ENCODE measurements at places on chromosomes 3 and 15.

- DNase-seq, result no peak
These were observed 68.0 kb upstream of the CMTM7 start for GRCh38 chr3:32323604-32324003.

- no peak for DNase-seq
These were observed 10.4 kb downstream of the TEX264 start for GRCh38 chr3:51681453-51681852.

- DNase-seq, result no peak
These were observed 76.6 kb upstream of the PTX3 start for GRCh38 chr3:157360044-157360443.

- no peak for DNase-seq
These were observed 22.6 kb downstream of the RAB7A start for GRCh38 chr3:128748557-128748956.

GRCh38 chr3:2771741-2772140 lies 338.4 kb downstream of the IL5RA start:
- no peak for DNase-seq

DNA sequence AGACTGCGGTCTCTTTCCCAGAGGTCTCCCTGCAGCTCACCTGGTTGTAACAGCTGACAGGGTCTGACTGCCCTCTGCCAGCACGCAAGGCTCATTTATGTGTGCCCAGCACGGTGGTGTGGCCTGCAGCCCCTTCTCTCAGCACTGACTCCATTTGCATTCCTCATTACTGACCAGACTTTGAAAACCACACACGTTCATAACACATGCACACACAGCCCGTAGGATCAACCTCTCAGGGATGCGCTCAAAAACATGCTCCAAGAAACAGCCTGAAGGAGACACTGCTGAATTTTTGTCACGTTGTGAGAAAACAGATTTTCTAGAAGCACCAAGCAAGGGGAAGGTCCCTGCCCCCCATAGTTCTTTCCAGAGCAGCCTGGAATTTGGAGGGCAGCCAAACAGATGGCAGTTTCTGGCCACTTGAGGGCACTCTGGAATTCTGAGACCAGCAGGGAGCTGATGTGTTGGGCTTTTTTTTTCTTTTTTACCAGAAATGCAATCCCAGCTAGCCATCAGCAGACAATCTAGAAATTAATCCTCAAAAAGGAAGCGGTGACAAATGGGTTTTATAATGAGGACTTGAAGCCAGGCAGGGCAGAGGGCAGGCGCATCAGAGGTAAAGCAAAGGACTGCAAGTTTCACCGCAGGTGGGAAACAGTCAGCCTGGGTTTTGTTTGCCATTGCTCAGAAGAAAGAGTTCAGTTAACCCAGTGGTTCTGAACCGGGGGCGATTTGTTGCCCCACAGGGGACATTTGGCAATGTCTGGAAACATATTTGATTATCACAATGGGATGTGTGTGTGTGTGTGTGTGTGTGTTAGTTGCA lies 170.5 kb upstream of the PROK2 start:
- DNase-seq, result no peak

DNA sequence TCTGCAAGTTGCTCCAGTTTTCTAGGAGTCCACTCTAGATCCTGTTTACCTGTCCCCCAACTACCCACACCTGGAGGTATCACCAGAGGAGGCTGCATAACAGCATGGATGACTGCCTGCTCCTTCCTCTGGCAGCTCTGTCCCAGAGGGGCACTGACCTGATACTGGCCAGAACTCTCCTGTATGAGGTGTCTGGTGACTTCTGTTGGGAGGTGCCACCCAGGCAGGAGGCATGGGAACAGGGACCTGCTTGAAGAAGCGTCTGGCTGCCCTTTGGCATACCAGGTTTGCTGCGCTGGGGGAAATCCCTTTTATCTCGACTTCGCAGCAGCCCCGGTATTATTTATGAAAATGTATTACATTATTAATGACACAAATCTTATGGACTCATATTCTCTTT lies 1163.6 kb downstream of the NSUN3 start:
- DNase-seq, result no peak

- no peak for DNase-seq
These were observed 36.7 kb downstream of the HMCES start for GRCh38 chr3:129315223-129315997.

GRCh38 chr3:151290673-151291072 lies 12.3 kb upstream of the P2RY14 start:
- DNase-seq, result no peak

GRCh38 chr3:16122661-16123060 lies 51.8 kb upstream of the GALNT15 start:
- DNase-seq, result no peak

DNA sequence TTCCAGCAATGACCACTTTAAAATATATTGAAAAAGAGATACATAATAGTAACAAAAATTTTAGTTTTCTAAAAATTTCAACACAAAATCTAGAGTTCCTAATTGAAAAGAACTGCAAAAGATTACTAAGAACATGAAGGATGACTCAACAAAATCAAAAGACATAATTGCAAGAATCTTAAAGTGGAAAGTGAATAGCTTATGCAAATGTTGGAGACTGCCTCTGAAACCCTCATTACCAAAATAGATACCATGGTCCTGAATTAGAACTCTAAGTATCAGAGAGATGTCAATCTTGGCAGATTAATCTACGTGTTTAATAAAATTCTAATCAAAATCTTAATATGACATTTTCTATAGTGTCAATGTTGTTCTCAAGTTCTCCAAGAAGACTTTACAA lies 60.7 kb upstream of the SGO1 start:
- no peak for DNase-seq

- no peak for DNase-seq
These were observed 246.2 kb downstream of the PLCL2 start for GRCh38 chr3:17130956-17131355.

GRCh38 chr3:23072693-23073092 lies 130.4 kb upstream of the UBE2E2 start:
- no peak for DNase-seq

- no peak for DNase-seq
These were observed 150.7 kb downstream of the OPA1 start for GRCh38 chr3:193743702-193744047.

GRCh38 chr15:66193066-66193465 lies 60.5 kb downstream of the MEGF11 start:
- no peak for DNase-seq

- no peak for DNase-seq
These were observed 113.0 kb upstream of the ETV5 start for GRCh38 chr3:186221760-186222378.

GRCh38 chr3:10505791-10506585 lies 602 bp upstream of the ATP2B2 start:
- DNase-seq, result no peak

- no peak for DNase-seq
These were observed 25.3 kb downstream of the CMSS1 start for GRCh38 chr3:99842826-99843589.

DNA sequence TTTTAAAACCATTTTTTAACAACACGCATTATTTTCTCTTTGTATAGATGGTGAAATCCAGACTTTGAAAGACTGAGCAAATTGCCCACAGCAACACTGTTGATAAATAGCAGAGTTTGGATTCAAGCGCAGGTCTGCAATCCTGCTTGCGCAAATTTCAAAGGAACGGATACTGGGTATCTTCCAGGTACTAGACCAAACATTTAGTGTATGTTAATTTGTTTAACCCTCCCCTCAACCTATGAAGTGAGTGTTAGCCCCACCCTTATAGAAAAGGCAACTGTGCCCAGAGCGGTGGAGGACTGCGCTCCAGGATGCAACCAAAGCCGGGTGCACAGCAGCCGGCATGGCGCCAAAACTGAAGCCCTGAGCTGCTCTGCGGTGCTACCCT lies 103.8 kb downstream of the CPN2 start:
- no peak for DNase-seq

GRCh38 chr3:57818772-57819171 lies 62.7 kb downstream of the SLMAP start:
- DNase-seq, result no peak

GRCh38 chr3:195411836-195412235 lies 31.0 kb downstream of the ACAP2 start:
- no peak for DNase-seq

DNA sequence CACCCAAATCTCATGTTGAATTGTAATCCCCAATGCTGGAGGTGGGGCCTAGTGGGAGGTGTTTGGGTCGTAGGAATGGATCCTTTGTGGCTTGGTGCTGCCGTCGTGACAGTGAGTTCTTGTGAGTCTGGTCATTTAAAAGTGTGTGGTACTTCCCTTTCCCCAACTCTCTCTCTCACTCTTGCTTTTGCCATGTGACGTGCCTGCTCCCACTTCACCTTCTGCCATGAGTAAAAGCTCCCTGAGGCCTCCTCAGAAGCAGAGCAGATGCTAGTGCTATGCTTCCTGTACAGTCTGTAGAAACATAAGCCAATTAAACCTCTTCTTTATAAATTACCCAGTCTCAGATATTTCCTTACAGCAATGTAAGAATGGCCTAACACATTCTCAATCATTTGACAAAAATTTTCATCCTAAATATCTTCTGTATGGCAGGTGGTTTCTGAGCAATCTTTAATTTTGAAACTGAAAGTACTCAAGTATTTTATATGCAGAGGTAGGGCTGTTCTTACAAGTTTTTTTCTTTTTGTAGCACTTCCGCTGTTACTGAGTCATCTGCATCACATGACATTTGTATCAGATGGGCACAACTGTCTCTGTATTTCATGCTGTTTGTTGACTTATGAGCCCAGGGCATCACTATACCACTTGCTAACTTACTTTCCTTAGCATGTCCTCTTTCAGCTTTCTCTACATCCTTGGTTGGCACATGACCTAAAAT lies 8.8 kb downstream of the RPL39L start:
- no peak for DNase-seq

DNA sequence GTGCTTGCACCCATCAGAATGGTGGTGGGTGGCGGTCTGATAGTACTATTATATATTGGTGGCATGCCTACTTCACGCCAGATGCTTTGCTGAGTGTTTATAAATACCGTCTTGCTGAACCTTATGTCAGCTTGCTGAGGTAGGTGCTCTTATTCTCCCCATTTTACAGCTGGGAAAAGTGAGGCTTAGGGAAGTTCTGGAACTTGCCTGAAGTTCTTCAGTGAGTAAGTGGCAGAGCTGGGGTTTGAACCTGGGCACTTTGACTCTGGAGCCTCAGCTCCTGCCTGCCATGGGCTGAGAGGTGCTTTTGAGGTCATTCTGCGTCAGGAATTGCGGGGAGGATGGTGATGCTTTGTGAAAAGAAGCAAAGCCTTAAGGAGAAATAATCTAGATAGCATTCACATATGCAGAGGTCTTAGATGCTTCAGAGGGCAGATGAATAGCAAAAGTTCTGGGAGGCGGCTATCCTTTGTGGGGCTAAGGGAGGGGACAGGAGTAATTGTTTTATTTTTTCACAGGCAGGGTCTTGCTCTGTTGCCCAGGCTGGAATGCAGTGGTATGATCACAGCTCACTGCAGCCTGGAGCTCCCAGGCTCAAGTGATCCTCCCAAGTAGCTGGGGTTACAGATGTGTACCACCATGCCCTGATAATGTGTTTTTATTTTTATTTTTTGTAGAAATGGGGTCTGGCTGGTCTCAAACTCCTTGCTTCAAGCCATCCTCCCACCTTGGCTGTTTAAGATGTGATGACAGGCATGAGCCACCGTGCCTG lies 18.5 kb downstream of the ITPR1 start:
- no peak for DNase-seq

GRCh38 chr3:130925628-130926027 lies 31.7 kb downstream of the ATP2C1 start:
- DNase-seq, result no peak

GRCh38 chr3:117201901-117202774 lies 492.6 kb downstream of the TUSC7 start:
- DNase-seq, result no peak

DNA sequence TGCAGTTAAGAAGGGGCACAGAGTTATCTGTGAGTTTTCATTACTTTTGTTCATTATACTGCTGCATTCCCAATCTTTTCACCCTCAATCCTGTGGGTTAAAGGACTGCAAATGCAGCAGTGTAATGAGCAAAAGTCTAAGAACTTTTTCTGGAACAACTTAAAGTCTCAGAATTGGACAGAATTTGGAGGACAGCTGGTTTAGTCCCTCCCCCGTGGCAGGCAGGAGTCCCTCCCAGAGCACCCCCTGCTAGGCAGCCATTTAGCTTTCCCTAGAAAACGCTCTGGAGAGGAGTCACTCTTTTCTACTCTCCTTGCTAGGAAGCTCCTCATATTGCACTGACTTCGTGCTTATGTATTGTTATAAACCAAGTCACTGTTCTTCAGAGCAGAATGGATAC lies 156.3 kb upstream of the UBE2E1 start:
- no peak for DNase-seq

DNA sequence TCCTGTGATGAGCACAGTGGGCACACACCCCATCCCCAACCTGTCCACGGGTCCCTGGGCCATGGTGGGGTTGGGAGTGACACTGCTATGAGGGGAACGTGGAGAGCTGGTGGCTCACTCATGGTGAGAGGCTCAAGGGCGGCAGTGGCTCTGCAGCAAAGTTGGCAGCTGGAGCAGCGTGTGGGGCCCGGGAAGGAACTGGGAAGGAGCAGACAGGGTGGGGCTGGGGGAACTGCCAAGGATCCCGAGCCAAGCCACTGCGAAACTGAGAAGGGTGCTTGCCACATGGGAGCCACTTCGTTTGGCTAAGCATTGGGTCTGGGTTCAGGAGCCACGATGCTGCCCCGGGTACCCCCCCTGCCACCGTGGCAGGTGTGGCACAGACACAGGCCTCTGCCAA lies 80.1 kb downstream of the SNRK start:
- DNase-seq, result no peak

DNA sequence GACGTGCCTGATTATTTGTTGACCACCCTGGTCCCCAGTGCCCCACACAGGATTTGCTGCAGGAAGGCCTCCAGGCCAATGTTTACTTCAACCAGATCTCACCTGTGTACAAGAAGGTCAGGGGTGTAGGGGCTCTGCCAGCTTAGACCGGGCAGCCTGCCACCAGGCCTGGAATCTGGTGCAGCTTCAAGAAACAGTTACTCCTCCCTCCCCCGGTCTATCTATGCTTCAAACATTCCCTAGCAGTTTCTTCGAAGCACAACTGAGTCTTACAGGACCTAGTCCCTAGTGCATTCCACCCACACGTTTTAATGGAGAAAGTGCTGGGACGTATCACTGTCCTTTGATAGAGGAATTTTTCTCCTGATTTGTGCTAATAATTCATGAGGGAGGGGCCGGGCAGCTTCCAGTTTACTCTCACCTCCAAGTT lies 8.0 kb downstream of the SH3BP5 start:
- no peak for DNase-seq

DNA sequence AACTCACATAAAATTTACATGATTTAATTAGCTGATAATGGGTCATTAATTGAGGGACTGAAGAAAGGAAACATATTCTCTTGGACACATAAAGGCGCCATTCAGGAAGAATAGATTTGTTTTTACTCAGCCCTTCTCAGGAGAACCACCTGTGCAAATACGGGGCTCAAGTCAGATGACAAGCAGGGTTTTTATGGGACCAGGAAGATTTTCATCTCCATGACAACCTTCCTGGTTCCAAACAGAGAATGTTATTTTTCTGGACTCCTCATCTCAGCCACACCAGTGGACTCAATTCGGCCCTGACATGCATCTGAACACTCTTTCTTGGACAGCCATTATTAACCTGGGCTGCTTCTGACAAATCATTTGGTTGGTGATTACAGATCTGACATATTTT lies 120.5 kb downstream of the PDZRN3 start:
- DNase-seq, result no peak

GRCh38 chr3:134201201-134202130 lies 49.2 kb downstream of the RYK start:
- no peak for DNase-seq

Measured in stimulated activated CD8-positive, alpha-beta memory T cell treated with anti-CD3 and anti-CD28 coated beads, Interleukin-12 subunit alpha, Interleukin-12 subunit beta, amount 100 ng/mL, for 1 hour (primary cell).